Activated gamma-delta T cell treated with anti-CD3 and anti-CD28 coated beads, Interleukin-2, amount 50 U/mL, for 16 hours (primary cell): ENCODE measurements at places on chromosomes 4 and X.

DNA sequence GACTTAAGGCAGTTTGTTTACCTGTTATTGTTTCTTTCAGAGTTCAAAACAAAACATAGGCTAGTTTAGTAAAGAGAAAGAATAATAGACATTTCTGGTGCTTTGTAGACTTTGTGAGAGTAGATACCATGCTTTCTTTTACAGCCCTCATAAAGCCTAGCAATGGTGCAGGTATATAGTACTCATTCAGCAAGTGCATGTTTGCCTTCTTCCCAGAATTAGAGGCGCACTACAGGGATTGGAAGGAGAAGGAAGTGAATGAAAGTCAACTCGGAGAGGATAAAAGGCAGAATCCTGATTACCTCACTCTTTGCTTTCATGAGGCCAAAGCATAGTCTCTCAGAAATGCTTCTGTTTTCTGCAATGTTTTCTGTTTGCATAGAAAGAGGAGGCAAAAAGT is 43.1 kb upstream of the FHDC1 start:
- no peak for DNase-seq

DNA sequence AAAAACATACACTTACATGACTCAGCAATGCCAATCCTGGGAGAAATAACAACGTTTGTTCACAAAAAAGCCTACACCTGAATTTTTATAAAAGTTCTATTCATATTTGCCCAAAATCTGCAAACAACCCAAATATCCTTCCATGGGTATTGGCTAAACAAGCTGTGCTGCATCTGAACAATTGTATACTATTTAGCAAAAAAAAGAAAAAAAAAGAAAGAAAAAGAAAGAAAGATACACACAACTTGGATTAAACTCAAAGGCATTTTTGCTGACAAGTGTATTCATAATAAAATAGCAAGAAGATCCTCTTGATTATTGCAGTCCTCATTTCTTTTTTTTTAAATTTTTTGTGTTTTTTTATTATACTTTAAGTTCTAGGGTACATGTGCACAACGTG is 24.5 kb upstream of the MAGEA3 start:
- DNase-seq: no peak

- no peak for DNase-seq
These were observed 19.8 kb upstream of the ANTXR2 start for GRCh38 chr4:80092847-80093246.

DNA sequence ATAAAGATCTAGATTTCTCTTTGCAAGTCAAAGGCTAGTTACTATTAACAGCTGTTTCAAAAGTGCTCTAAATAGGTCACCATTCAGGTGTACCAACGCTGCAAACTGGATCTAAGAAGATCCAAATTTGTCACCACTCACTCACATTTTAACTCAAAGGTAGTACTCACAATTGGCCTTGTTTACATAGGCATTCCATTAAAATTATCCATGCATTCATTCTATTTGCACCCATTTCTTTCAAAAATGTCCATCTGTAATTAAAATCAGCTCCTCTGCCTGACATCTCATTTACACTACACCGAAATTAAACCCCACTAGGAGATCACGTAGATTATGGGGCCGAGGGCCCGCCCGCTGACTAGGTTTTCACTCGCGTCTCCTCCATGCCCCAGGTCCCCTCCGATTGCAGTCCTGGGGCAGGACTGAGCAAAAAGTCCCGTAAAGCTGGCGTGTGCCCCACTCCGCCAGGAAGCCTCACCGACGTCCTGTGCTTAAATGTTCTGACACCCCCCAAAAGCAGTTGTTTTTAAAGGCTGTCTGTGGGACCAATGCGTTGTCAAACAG is 1.3 kb upstream of the ING2 start:
- no peak for DNase-seq

DNA sequence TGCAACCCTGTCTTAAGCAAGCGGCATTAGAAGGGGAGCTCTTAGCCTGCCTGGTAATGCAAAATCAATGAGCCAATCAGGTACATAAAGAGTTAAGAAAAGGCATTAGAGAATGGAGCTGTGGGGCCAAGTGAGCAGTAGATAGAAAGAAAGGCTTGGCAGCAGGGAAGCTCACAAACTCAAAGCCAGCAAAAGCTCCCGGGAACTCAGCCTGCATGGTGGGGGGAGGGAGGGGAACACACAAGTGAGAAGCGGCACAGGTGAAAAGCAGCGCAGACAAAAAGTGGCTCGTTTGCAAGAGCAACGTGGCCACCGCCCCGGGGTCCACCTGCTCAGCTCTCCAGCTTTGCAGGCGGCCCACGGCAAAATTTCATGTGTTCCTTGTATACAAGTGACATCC is 818.5 kb downstream of the FAM133A start:
- DNase-seq: no peak

- DNase-seq: no peak
These were observed 109.9 kb upstream of the BCOR start for GRCh38 chrX:40207626-40208025.

- DNase-seq: no peak
These were observed 16.1 kb upstream of the TBC1D14 start for GRCh38 chr4:6893449-6894085.

DNA sequence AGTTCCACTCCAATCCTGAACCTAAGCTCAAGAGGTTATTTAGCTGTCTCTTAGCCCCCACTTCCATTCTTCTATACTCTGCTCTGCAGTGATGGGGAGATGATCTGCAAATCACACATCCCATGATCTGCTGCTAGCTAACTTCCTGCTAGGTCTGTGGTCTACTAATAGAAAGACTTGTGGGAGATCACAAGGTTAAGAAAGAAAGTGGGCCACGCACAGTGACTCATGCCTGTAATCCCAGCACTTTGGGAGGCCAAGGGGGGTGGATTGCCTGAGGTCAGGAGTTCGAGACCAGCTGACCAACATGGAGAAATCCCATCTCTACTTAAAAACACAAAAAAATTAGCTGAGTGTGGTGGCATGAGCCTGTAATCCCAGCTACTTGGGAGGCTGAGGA is 471.1 kb upstream of the NWD2 start:
- no peak for DNase-seq
